ENCODE measurements at places on chromosomes 5 and 9. TPM values are rescaled to one million over a fixed set of nuclear protein-coding genes. Genes with fewer than 3 reads are reported as not detected.

- H3K4me3 ChIP-seq: no peak overlapping the region
- H3K36me3 ChIP-seq: no peaks in the 10 kb centered on the region
- no peaks in the 10 kb centered on the region for H3K4me1 ChIP-seq
- no peak overlapping the region for H3K27ac ChIP-seq
- 0 out of 2 replicates have a peak, but pooled peaks cover 2% of the 10 kb centered on the region for H3K27me3 ChIP-seq
- no peak for DNase-seq
Measured at GRCh38 chr5:96037128-96037527, 75.5 kb upstream of the ELL2 start.

GRCh38 chr9:120477534-120478001 lies 102.4 kb downstream of the CDK5RAP2 start:
- no peak overlapping the region for H3K4me3 ChIP-seq
- peak; percentile 72 for DNase-seq
- H3K4me1 ChIP-seq: no peaks in the 10 kb centered on the region
- no peak overlapping the region for H3K27ac ChIP-seq
- peaks cover 20% of the 10 kb centered on the region for H3K36me3 ChIP-seq

GRCh38 chr5:775961-776861 lies 8.3 kb downstream of the ZDHHC11B start:
- no peaks in the 10 kb centered on the region for H3K27me3 ChIP-seq
- no peak overlapping the region for H3K4me3 ChIP-seq
- DNase-seq: no peak
- no peak overlapping the region for H3K27ac ChIP-seq
- H3K4me1 ChIP-seq: no peaks in the 10 kb centered on the region

DNA sequence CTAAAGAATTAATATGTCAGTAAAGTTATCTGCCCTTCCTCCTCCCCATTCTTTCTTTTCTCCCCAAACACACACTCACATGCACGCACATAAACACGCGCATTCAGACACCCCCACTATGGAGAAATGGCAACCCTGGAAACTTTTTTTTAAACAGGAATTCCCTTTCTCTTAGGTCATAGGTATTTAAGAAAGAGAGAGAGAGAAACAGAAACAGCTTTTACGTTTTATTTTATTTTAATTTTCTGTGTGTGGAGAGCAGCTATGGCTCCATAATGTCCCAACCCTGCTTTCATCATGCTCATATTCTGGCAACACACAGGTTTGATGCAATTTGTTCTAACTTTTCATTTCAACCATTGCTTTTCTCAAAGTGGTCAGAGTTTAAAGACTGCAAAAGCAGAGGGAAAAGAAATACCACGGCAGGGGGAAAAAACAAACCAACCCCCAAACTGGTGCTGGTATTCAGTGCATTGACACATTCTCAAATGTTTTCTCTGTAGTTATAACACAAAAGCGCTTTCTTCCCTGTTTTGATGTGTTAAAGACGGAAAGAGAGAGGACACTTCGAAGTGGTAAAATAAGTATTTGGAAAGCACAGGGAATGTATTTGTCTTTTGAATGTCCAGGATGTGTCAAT lies 126.0 kb upstream of the TMEM161B start:
- H3K4me1 ChIP-seq: no peaks in the 10 kb centered on the region
- no peak for DNase-seq
- no peaks in the 10 kb centered on the region for H3K27me3 ChIP-seq
- no peaks in the 10 kb centered on the region for H3K36me3 ChIP-seq
- no peak overlapping the region for H3K4me3 ChIP-seq
- H3K27ac ChIP-seq: no peak overlapping the region

DNA sequence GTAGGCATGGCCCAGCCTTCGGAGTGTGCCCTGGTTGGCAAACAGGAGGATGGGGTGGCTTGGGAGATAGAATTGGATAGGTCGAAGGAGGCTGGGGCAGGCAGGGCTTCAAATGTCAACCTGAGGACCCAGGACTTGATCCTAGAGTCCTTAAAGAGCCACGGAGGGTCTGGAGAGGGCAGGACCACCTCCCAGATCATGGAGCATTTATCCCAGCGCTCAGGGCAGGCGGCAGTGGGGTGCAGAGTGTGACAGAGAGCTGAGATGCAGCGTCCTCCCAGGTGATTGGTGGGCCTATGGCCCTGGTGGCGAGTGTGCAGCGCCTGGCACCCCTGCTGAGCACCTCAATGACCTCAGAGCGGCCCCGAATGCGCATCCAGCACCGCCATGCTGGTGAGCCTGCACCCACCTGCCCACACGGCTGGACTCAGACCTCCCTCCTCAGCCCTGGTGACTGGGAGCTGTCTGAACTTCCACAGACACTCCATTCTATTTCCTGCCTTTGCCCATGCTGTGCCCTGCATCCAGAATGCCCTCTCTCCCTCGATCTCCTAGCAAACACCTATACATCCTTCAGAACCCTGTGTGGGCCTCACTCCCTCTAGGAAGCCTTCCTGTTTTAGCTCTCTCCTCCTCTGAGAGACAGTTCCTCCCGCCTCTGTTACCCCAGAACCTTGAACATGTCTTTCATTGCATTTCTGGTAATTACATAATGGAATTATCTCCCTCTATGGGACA lies 6.3 kb downstream of the ADGRD2 start:
- no peaks in the 10 kb centered on the region for H3K4me1 ChIP-seq
- H3K4me3 ChIP-seq: no peak overlapping the region
- DNase-seq: no peak
- no peaks in the 10 kb centered on the region for H3K36me3 ChIP-seq
- H3K27me3 ChIP-seq: no peaks in the 10 kb centered on the region

- H3K36me3 ChIP-seq: no peaks in the 10 kb centered on the region
- H3K27ac ChIP-seq: no peak overlapping the region
- no peak for DNase-seq
- 0 out of 2 replicates have a peak, but pooled peaks cover 2% of the 10 kb centered on the region for H3K4me1 ChIP-seq
Measured at GRCh38 chr9:127875306-127875966, 2.0 kb downstream of the AK1 start.

GRCh38 chr5:151675611-151676313 lies 11.0 kb downstream of the SPARC start:
- H3K27ac ChIP-seq: no peak overlapping the region
- no peaks in the 10 kb centered on the region for H3K27me3 ChIP-seq
- DNase-seq: no peak
- no peaks in the 10 kb centered on the region for H3K4me1 ChIP-seq
- H3K36me3 ChIP-seq: no peaks in the 10 kb centered on the region
- H3K4me3 ChIP-seq: no peak overlapping the region

DNA sequence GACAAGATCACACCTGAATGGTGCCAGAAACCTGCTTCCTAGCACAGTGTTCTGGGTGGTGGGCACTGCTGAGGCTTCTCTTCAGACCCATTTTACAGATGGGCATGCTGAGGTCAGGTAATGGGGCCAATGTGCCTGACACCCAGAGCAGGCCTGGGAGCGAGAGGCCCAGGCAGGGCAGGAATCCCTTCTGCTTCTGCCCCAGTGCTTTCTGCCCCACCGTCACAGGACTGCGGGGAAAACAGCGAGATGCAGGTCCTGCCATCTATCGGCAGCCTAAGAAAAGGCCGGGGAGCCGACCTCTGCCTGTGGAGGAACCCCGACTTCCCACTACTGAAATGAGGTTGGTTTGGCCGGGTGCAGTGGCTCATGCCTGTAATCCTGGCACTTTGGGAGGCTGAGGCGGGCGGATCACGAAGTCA lies 22.8 kb upstream of the RNU6ATAC start:
- H3K4me1 ChIP-seq: no peaks in the 10 kb centered on the region
- H3K27ac ChIP-seq: no peak overlapping the region
- no peaks in the 10 kb centered on the region for H3K36me3 ChIP-seq
- DNase-seq: peak; percentile 62
- H3K4me3 ChIP-seq: no peak overlapping the region

DNA sequence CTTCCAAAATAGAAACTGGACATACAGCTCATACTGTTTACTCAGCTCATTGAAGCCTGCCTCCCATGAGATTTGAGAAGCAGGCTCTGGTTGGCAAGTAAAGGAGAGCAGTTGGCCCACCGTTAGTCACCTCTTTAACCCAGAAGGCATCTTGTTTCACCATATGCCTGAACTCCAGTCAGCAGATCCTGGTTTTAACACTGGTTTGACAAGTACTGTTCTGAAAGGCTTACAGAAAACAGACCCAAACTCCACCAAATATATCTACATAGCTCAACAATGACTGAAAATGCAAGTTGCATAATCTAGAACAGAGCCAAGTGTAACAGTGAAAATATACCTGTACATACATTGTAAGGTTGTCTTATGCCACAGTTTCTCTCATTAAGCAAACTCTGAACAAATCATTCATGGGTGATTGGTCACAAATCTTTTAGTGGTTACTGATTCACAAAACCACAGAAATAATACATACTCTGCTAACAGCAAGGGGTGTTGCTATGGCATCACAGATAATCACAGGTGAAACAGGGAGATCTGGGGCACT lies 198.8 kb downstream of the BNC2 start:
- H3K4me1 ChIP-seq: no peaks in the 10 kb centered on the region
- no peak for DNase-seq
- H3K36me3 ChIP-seq: no peaks in the 10 kb centered on the region
- H3K4me3 ChIP-seq: no peak overlapping the region
- no peaks in the 10 kb centered on the region for H3K27me3 ChIP-seq

DNA sequence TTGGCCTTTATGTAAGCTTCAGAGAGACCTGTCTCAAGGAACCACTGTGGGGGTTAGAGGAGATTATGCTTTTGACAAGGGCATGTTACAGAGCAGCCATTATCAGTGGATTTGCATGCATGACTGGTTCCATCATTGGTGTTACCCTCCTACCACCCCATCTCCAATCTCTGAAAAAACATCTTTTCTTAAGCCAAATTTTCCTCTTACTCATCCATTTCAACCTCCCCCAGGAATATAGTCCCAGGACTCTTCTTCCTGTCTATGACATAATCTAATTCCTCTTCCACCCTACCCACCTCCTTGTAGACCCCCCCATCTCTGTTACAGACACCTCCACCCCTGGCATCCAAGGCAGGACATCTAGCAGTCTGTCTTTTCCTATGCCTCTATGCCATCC lies 33.1 kb upstream of the ADRB2 start:
- no peak for DNase-seq
- no peaks in the 10 kb centered on the region for H3K27me3 ChIP-seq
- H3K4me3 ChIP-seq: no peak overlapping the region
- peaks cover 42% of the 10 kb centered on the region for H3K4me1 ChIP-seq
- H3K36me3 ChIP-seq: no peaks in the 10 kb centered on the region
- peak overlapping the region; percentile 74 for H3K27ac ChIP-seq

- no peak overlapping the region for H3K27ac ChIP-seq
- no peak for DNase-seq
- H3K36me3 ChIP-seq: no peaks in the 10 kb centered on the region
- no peak overlapping the region for H3K4me3 ChIP-seq
- no peaks in the 10 kb centered on the region for H3K4me1 ChIP-seq
Measured at GRCh38 chr9:99762470-99762869, 59.2 kb upstream of the NR4A3 start.

The ESM1 gene
- total RNA-seq: not detected

The TRIM7 gene
- total RNA-seq: not detected
